ENCODE measurements at places on chromosomes 2 and 18.

GRCh38 chr2:152396051-152396511, 61.1 kb downstream of the FMNL2 start:
- DNase-seq, result no peak

DNA sequence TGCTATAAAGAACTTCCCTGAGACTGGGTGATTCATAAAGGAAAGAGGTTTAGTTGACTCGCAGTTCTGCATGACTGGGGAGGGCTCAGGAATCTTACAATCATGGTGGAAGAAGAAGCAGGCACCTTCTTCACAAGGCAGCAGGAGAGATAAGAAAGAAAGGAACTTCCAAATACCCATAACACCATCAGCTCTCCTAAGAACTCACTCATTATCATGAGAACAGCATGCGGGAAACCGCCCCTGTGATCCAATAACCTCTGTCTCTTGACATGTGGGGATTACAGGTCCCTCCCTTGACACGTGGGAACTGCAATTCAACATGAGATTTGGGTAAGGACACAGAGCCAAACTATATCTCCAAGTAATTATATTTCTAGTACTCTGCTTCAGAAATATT, 163.8 kb upstream of the CDH20 start:
- DNase-seq, result no peak

GRCh38 chr2:25920336-25920735, 42.0 kb upstream of the ASXL2 start:
- no peak for DNase-seq

DNA sequence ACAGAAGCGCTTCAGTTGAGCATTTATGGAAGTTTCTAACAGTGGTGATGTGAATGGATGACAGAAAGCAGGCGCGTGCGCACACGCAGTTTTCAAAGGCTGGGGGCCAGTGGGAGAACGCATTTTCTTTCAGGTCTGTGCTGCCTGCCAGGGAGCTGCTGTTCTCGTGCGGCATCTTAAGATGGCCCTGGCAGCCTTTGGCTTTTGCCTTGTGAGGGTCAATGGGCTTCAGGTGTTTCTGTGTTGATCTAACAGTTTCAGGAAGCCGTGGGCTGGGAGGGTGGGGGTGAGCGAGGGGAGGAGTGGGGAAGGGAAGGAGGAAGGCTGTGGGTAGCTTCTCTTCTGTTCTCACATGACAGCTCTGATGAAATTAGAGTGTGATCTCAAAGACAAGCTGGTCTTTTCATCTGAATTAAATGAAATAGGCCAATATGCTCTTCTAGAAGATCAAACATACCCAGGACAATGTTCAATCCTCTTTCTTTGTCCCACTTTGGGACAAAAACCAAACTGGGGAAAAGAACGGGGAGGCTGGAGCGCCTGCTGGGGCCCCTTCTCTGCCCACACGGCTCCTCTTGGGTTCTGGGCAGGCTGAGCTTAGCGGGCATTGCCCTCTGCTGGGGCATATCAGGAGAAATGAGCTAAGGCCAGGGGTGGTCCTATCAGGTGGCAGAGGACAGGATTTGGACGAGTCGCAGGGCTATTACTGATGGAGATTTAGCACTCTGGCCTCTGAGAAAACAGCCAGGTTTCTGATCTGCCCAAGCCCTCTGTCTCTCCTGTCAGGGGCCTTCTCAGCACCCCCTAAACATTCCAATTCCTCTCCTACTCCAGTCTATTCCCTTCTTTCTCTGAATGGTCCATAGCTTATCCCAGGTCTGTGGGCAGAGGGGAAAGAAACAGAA, 126.2 kb upstream of the LGALSL start:
- DNase-seq, result no peak

DNA sequence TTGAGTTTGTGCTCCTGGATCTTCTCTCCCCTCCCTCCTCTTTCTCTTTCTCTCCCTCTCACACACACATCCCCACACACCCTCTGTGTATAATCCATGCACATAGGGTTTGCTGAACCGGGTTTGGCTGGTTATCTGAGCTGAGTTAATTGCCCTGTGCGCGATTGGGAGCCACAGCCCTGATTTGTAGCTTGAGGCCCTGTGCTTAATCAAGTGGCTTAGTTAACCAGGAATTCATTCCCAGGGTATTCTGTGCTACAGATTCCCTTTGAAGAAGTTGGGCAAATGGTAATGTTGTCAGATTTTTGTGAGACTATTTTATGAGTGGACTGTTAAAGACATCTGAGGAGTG, 6.2 kb downstream of the PARD3B start:
- DNase-seq, result no peak

- no peak for DNase-seq
Measured at GRCh38 chr2:29281916-29282247, 166.7 kb downstream of the CLIP4 start.

GRCh38 chr2:205731583-205731981, 49.3 kb downstream of the NRP2 start:
- no peak for DNase-seq

GRCh38 chr2:118417406-118418120, 329.3 kb downstream of the INSIG2 start:
- DNase-seq, result no peak

GRCh38 chr18:13585379-13586153, 140.8 kb downstream of the FAM210A start:
- no peak for DNase-seq

DNA sequence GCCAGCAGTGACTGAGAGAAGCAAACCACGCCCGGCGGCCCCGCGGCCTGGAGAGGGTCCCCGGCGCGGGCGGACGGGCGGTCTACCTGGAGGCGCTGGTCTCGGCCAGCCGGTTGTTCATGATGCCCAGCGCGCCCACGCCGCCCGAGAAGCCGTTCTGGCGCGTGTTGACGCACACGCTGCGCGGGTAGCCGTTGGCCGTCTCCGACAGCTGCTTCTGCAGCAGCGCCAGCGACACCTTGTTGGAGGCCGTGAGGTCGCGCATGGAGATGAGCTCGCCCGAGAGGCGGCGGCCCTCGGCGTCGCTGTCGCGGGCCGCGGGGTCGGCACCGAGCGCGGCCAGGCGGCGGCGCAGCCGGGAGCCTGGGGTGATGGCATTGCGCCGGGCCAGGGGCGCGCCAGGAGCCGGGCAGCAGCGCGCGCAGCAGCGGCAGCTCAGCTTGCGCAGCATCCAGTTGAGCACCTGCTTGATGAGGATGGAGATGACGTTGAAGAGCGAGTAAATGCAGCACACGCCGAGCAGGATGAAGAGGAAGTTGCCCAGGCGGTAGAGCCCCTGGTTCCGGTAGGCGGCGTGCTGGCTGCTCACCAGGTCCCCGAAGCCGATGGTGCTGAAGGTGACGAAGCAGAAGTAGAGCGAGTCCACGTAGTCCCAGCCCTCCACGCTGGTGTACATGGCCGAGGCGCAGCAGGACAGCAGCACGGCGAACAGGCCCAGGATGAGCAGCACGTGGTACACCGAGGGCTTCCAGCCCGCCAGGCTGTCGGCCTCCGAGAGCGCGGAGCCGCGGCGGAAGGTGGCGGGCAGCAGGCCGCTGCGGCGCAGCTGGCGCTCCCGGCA, 118.1 kb downstream of the MSH2 start:
- peak; percentile 66 for DNase-seq

GRCh38 chr2:200742426-200742825, 69.3 kb upstream of the BZW1 start:
- DNase-seq, result no peak

- DNase-seq, result no peak
Measured at GRCh38 chr2:231627384-231628120, 34.9 kb downstream of the TEX44 start.

GRCh38 chr2:45780541-45781463, 129.3 kb downstream of the PRKCE start:
- DNase-seq, result no peak

DNA sequence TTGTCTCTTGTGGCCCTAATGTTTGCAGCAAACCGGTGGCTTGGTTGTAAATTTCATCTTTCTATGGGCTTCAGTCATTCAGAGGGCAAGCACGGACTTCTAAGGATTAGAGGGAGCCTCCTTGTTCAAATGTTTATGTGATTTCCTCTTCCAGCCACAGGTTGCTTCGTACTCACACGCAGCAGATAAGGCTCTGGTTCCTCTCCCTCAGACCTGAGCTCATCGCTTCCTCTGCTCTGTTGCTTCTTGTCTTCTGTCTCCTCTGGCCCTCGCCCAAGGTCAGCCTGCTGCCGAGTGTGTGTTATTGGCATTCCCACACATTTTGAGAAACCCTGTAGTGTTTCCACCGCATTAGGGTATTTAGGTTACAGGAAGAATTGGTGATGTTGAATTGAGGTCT, 44.0 kb downstream of the MYL12B start:
- no peak for DNase-seq
